ENCODE measurements at places on chromosomes 11 and 22.

GRCh38 chr22:39313258-39314001 lies 6.0 kb downstream of the RPL3 start:
- no peak for DNase-seq

GRCh38 chr22:39362932-39363331 lies 13.1 kb downstream of the SYNGR1 start:
- no peak for DNase-seq

DNA sequence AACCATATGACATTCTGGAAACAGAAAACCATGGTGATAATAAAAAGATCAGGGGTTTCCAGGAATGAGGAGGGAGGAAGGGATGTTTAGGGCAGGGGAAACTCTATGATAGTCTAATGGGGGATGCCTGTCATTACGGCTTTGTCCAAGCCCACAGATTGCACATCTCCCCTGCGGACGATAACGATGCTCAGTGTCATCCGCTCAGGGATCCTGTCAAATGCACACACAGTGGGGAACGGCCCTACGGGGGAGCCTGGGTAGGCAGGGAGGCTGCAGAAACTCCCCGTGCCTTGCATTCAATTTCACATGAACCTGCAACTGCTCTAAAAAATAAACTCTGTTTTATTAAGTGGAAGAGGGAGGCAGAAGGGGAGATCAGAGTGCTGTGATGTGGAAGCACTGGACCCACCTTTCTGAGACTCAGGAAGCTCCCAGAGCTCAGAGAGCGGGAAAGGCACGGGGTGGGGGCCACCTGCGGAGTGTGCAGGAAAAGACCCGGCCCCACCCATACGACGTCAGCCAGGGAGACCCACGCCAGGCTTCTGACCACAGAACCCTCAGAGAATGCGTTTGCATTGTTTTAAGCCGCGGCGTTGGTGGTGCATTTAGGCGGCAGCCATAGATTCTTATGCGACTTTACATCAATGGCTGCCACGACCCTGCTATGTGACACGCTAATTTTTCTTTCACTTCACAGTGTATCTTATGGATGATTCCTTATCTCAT lies 543.5 kb downstream of the BRD1 start:
- DNase-seq = no peak

GRCh38 chr11:92627615-92628256 lies 341.7 kb upstream of the MTNR1B start:
- DNase-seq = no peak

DNA sequence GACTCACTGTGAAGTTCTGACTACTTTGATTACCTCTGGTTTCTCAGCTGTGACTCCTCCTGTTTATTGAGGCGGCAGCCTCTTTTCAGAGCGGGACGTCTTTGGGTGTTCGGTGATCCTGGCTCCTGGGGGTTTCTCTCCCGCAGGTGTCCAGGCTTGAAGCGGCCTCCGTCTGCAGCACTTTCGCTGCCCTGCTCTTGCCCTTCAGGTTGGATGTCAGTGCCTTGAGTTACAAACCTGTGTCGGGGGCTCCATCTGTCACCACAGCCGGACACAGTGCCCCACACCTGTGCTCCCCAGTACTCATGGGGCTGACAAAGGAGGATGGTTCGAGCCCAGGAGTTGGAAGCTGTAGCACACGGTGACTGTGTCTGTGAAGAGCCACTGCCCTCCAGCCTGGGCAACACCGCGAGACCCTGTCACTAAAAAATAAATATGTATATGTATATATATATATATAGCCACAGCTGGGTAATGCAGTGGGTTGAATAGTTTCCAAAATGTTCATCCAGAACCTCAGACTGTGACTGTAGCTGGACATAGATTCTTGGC lies 104.1 kb downstream of the BRD1 start:
- no peak for DNase-seq

DNA sequence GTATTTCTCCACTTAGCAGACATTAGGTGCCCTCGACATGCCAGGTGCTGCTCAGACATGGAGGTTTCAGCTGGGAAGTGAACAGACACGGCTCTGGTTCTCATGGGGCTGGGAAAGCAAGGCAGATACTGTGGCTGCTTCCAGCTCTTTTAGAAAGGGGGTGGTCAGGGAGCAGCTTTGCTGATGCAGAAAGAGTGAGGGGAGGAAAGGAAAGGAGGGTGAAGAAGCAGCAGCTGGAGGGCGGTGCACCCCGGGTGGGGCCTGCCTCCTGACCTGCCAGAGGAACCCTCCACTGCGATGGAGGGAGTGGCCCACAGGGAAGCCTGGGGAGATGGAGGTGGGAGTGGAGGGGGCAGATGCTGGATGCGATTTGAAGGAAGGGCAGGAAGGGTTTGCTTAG lies 76.8 kb downstream of the MORC2 start:
- DNase-seq = no peak

DNA sequence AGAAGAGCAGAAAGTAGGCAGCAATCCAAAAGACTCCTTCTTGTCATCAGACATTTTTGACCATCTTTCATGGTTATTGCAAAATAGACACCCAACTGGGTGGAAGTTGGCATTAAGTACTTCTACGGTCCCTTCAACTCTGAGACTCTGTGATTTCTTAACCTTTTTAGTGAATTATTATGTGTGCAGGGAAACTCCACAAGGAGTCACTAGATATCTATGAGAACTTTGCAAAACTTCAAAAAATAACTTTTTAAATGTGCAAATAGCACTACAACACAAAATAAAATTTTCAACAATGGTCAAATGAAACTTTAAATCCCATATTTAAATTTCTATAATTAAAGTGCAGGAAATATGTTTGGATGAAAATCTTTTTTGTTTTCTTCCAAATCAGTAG lies 88.7 kb downstream of the SLC17A6 start:
- no peak for DNase-seq

- DNase-seq = no peak
These were observed 516.9 kb upstream of the LARGE1 start for GRCh38 chr22:34437140-34437539.

GRCh38 chr11:33376331-33377310 lies 119.4 kb downstream of the HIPK3 start:
- DNase-seq = no peak

- peak; percentile 57 for DNase-seq
These were observed 15.8 kb upstream of the SIK2 start for GRCh38 chr11:111586388-111586831.

DNA sequence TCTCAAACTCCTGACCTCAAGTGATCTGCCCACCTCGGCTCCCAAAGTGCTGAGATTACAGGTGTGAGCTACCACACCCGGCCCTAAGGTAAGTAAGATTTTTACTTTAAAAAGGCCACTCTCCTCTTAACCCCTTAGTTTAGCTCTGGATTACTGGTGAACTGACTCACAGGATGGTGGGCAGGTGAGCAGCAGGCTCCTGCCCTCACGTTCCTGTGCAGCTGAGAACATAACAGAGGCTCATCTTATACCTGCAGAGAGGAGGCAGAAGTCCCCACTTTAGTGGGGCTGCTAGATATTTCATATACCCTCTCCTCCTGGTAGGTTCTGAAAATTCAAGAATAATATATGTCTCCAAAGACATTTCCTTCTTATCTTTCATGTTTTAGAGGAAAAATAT lies 17.1 kb upstream of the SERPIND1 start:
- DNase-seq = no peak

GRCh38 chr11:134592391-134592990 lies 180.4 kb upstream of the B3GAT1 start:
- no peak for DNase-seq

DNA sequence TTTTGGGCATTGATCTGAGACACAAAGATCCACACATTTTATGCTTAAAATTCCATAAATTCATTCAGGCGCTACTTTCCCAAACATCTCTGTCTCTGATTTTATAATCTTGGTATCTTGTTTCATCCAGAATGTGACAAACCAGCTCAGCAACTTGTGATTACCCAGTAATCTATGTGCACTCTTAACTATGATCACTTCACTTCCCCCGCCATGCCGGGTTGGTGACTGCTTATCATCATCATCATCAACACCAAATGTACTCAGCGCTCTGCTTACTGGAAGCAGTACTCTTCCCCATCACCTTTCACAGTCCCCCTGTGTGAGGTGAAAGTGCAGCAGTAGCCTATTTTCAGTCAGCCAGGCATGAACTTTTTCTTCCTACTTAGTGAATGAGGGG lies 15.2 kb upstream of the MMP7 start:
- DNase-seq = no peak

DNA sequence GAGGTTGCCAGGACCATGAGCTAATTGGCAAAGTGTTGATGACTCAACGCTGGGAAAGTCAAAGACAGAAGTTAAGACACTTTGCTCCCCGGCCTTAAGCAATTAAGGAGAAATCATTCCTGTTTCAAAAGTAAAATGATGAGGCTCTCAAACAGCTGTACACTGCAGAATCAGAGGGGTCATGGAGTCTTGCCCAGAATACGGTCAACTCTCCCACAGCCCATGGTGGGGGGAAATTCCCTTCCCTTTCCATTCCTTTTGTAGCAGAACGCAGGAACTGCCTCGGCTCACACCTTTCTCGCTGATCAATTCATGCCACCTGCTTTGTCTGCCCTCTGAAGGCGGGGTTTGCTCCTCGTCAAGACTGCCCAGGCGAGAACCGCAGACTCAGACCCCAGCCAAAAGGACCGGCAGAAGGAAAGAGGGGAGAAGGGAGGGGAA lies 52.8 kb downstream of the MN1 start:
- peak; percentile 55 for DNase-seq

DNA sequence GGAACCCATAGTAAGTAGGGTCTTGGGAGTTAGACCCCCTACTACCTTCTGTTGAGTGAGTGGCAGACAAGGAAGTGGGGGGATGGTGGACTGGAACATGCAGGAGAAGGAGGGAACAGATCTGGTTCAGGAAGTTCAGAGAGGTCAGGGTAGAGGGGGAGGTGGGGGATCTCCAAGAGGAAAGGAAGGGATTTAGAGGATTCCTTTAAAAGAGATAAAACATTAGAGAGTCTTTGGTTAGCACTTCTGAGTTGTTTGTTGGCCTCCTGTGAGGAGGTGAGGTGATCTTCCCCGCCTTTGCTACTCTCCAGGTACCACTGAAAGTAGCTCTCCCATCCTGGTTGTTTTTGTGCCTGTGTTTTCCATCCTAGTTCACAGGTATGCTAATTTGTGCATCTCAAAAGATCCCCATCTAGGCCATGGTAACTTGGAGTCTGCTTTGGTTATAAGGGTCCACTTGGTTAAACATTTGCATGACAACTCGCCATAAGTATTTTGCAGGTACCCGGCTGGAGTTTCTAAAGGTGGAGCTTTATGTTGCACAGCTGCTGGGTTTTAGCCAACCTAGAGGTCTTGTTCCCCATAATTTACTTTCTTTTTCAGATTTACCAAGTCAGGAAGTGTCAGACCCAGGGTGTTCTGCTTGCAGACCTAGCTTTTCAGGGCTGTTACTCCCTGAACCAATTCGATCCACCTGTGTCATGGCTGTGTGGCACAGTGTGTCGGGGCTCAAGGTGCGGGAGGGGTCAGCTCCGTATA lies 79.3 kb upstream of the SORL1 start:
- no peak for DNase-seq

DNA sequence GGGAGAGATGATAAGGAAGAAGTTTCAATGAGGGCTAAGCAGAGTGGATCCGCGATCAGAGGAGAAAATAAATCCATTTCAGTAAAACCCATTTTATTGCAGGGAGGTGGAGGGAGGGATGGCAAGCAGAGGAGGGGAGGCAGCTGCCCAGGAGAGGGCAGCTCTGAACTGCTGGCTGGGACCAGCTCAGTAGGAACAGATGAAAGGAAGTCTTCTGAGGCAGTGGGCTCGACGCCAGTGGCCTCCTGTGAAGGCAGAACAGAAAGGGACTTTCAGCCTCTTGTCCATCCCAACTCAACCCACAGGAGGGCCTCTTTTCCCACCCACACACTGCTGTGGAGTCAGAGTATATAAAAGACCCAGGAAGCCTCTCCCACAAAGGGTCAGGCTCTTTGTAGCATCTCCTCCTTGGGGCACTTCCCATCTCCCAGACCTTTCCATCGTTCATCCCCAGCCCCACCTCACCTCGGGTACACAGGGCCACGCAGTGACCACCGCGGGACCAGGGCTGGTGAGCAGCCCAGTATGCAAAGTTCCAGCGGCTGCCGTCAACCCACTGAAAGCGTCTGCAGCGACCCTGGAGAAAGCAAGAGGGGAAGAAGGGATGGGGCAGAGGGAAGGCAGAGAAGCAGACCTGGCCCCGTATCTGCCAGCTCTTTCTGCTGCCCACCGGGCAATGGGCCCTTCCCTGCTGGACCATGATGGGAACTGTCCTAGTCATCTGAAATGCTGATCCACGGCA lies 3.0 kb downstream of the PRG2 start:
- DNase-seq = peak; percentile 22

GRCh38 chr11:62413060-62413696 lies 5.7 kb upstream of the SCGB1A1 start:
- DNase-seq = no peak

- no peak for DNase-seq
These were observed 6.9 kb downstream of the TRABD start for GRCh38 chr22:50192436-50193204.

GRCh38 chr22:31630331-31631329 lies 31.4 kb downstream of the PISD start:
- DNase-seq = peak; percentile 81

GRCh38 chr22:31139866-31140716 lies at the start of gene PLA2G3:
Gene PLA2G3, minus strand, starts transcription at chr22:31140508. Its CDS starts 154 bp downstream, at chr22:31140354.
- DNase-seq = no peak

DNA sequence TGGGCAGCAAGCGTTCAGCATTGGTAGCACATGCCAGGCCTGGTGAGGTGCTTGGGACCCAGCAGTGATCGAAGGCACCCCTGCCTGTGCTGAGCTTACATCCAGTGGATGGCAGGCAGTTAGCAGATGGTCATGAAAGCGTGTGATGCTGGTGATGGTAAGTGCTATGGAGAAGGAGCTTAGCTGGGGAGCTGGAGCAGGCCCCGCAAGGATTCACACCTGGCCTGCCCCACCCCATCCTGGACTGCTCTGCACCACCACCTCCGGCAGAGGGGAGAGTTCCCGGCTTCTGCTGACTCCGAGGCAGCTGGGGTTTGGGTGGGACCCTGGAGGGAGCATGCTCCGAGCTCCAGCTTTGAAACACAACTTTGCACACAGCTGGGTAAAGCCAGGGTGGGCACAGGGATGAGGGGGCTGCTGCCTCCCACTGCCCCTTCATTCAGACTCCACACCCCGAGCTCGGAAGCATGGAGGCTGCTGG lies 16.2 kb downstream of the MPPED1 start:
- DNase-seq = no peak

- DNase-seq = no peak
These were observed at the start of gene CHADL for GRCh38 chr22:41240377-41241132. Gene CHADL, minus strand, starts transcription at chr22:41240931. Its CDS starts 50 bp downstream, at chr22:41240881.

- no peak for DNase-seq
These were observed 16.2 kb downstream of the CBL start for GRCh38 chr11:119222308-119222707.

GRCh38 chr11:3854660-3854976 lies 846 bp upstream of the STIM1 start:
- DNase-seq = no peak

GRCh38 chr11:118202599-118203422 lies 22.0 kb downstream of the JAML start:
- DNase-seq = no peak

- no peak for DNase-seq
These were observed 6.9 kb upstream of the PHRF1 start for GRCh38 chr11:569158-569885.

GRCh38 chr11:108853864-108854263 lies 189.0 kb downstream of the DDX10 start:
- no peak for DNase-seq

All from uterus (tissue), 4 donors.